ENCODE measurements at places on chromosomes 7 and 10.

DNA sequence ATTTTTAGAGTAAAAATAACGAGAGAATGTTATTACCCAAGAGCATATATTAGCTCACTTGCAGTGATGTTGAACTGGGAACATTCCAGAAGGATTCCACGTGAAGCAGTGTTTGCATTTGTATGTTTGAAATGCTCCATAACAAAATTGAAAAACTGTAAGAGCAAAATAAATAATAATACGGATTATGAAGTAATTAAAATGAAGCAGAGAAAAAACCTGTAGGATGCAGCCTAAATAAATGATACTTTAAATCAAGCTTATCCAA is 203.3 kb downstream of the BAMBI start:
- DNase-seq, result no peak

DNA sequence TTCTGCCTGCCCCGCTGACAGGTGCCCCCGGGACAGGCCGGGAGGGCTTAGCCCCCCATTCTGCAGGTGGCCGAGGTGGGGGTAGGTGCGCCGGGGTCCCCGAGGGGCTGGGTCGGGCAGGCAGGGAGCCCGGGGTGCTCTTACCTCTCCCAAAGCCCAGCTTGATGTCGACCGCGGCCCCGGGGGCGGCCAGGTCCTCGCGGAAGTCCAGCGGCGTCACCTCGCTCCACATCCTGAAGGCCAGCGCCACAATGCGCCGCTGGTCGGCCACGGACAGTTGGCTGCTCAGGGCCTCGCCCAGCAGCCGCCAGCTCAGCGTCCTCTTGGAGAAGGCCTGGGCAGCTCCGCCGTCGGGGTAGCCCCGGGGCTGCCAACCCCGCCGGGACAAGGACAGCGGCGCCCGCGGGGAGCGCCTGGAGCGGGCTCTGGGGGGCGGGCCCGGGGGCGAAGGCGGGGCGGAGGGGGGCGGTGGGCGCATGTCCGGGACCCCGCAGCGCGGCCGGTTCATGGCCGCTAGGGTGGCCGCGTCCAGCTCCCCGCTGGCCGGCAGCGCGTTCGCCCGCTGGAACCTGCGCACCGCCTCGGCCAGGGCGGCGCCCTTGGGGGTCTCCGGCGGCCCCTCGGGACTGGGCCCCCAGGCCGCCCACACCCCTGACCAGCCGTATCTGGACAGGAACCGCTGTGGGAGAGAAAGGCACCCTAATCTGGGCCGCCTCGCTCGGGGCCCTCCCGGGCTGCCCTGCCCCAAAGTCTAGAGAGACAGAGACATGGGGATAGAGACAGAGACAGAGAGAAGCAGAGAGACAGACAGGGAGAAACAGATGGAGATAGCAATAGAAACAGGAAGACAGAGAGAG is 1.7 kb downstream of the MMP21 start:
- no peak for DNase-seq

GRCh38 chr7:131019351-131019750 is 285.3 kb upstream of the KLF14 start:
- DNase-seq, result no peak

DNA sequence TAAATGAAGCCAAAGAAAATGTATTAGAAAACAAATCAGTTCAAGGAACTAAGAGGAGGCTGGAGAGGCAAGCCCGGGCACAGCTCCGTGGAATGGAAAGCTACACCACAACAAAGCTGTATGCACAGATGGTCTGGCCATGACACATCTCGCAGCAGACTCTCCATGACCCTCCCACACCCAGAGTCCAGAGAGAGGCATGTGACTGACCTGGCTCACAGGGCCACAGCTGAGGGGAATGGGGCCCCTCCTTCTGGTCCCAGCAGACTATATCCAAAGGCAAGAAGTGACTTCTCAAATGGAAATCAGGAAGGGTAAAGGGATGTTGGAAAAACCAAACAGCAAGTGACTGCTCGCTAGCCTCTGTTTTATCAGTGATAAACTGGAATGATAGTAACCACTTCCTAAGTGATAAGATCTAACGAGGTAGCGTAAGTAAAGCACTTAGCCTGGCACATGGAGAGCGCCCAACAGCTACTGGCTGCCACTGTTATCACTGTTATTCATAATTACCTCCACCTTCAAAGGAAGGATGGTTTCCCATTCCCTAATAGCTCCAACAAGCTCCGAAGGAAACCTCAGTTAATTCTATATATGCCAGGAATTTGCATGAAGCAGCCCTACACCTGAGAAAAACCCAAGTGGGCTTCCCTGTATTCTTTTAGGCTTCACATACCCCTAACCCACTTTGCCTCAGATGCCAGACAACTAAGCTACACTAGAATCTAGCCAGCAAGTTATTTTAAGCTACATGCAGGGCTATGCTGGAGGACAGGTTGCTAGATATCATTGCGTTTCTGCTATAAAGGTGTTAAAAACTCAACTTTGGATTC is 8.4 kb downstream of the OSBPL3 start:
- no peak for DNase-seq

GRCh38 chr7:81638198-81638597 is 131.6 kb downstream of the HGF start:
- DNase-seq, result no peak
